NCI-H460 (cell line): ENCODE measurements at places on chromosomes 5 and 9.
A peak's percentile ranks its signal among the peaks of the same experiment; 100 is the strongest.

GRCh38 chr9:127921557-127922120 is 4.8 kb upstream of the ST6GALNAC4 start:
- no peak for DNase-seq

GRCh38 chr5:154370813-154371212 is 75.0 kb upstream of the SAP30L start:
- no peak for DNase-seq

DNA sequence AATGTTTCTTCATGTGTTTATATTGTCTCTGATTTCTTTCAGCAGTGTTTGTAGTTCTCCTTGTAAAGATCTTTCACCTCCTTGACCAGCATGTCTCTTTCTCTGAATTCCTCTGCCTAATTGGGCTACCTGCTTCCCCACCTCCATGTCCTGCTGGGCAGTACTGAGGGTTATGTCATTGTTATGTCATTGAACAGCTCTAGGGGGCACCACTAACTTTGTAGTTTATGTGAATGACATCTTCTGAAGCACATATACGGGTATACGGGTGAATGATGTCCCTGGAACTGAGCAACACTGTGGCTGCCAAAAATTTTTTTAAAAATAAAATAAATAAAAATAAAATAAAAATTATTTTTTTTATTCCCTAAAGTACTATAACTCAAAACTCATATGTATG is 16.9 kb upstream of the SNCAIP start:
- DNase-seq: no peak

DNA sequence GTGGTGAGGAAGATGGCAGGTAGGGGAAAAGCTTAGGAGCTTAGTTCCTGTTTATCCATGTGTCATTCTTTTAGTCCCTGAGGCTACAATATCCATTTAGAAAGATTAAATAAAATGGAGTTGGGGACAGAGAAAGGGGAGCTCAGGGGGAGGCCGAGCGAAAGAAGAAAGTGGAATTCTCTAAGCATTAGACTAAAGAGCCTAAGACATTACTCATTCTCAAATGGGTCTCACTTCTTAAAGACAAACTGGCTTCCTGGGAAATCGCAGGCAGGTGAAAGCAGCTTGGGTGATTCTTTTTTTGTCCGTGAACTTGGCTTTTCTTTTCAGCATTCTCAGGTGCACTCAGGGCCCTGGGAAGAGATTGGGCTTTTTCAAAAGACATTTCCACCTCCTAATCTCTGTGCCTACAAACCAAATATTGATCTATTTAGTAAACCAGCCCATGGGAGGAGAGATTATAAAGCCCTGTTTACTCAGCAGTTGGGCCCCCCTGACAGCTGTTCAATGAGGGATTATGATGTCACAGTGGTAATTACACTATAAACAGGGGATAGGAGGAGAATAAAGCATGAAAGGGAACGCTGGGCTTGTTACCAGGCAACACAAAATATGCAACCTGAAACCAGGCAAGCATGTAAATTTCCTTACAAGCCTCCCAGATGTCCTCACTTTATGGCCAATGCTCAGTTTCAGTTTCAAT is 584.0 kb downstream of the ACTL7B start:
- DNase-seq: no peak

DNA sequence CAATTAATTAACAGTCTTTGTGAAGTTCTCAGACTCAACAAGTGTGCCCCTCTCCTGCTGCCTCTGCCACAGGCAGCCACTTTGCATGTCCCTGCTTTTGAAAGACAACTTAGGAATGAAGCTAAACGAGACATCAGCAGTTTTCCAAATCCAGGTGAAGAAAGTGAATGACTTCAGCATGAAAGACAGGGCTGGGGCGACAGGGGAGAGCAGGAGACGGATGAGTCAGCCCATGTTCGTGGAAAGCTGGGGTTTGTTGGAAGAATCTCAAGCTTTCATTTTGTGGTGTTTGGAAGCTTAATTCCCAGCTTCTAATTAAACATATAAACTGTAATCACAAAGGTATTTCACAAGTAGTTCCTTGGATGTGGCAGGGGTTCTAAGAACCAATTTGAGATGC is 207.8 kb upstream of the MAP3K1 start:
- DNase-seq: no peak

- DNase-seq: peak; percentile 55
Measured at GRCh38 chr9:78369639-78370219, 72.8 kb downstream of the PSAT1 start.

GRCh38 chr9:114027159-114027862 is 50.8 kb downstream of the AMBP start:
- DNase-seq: no peak

DNA sequence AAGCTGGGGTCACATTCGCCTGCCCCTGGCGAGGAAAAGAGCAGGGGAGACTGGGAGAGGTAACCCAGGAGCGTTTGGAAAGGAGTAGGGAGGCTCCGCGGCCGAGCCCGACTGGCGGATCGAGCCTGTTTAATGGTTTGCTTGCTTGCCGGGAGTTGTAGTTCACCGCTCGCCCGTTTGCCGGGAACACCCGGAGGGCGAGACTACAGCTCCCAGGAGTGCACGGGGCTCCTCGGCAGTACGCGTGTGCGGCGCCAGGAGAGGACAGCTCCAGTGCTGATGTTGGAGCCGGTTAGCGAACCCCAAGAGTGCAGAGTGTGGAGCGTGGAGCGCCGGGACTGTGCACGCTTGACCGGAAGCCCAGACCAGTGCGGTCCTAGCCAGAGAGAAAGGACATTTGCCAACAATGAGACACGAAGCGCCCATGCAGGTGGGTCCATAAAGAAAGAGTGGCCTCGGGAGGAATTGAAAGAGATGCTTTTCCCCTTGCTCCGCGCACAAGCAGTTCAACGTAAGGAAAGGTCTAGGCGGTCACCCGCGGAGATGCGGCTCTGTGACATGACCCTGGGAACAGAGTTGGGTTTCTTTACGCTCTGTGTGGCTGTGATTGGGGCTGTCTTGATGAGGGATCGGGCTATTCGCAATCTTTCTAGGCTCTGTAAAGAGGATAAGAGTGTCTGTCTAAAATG is at the start of gene RAB3C:
Gene RAB3C (plus strand): TSS at position 273 of the 689 bp plus-strand sequence. CDS start 134 bp downstream, at position 407.
- peak; percentile 93 for DNase-seq

- no peak for DNase-seq
Measured at GRCh38 chr9:123321616-123322272, 34.3 kb upstream of the CRB2 start.

GRCh38 chr5:136638084-136638483 is 272.7 kb upstream of the TRPC7 start:
- no peak for DNase-seq

- no peak for DNase-seq
Measured at GRCh38 chr5:12522116-12522515, 617.9 kb upstream of the CTNND2 start.

GRCh38 chr9:17613758-17614157 is 34.9 kb downstream of the SH3GL2 start:
- DNase-seq: no peak

- no peak for DNase-seq
Measured at GRCh38 chr5:38556088-38556598, 303 bp downstream of the LIFR start.

- DNase-seq: no peak
Measured at GRCh38 chr9:100715100-100715380, 137.2 kb downstream of the CAVIN4 start.

DNA sequence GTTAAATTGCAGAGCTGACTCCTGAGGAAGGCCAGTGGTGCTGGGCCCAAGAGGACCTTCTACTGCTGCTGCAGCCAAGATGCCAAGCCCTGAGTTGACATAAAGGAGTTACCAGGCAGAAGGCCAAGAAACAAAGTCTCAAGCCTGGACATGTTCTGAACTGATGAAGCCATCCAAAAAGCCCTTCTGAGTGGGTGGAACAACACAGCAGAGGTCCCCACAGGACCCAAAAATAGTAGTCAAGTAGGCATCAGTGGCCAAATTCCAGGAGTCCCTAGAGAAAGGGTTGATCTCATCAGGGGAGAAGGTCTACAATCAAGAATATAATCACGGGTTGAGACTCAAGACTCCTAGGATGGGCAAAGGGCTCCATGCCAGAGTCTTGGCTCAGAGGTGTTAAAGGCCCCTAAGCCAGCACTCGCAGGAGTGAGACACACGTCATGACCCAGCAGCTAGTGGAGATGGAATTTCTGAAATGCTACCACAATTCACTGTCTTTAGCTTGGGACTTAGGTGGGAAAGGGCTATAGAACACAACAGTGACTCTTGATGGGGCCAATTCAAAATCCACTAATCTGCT is 119.7 kb downstream of the FANCC start:
- DNase-seq: no peak

- DNase-seq: no peak
Measured at GRCh38 chr5:8884029-8884428, 661.8 kb downstream of the SEMA5A start.

DNA sequence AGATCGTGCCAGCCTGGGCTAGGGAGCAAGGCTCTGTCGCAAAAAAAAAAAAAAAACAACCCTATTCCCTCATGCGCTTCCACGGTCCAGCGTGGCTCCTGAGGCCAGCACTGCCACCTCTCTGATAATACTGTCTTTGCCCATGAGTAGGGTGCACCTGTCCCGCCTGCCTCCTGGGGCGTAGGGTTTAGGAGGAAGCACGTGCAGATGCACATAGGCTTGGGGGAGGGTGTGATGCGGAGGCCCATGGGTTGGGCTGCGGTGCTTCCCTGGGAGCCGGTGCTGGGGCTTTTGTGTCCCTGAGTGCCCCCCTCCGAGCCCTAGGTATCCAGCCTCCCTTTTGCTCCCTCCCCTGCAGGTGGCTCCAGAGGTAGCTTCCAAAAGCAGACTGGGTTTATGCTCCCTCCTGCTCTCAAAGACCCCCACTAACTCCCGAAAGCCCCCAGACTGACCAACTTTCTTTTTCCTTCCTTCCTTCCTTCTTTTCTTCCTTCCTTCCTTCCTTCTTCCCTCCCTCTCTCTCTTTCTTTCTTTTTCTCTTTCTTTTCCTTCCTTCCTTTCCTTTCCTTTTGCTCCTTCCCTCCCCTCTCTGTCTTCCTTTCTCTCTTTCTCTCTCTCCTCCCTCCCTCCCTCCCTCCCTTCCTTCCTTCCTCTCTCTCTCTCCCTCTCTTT is 12.8 kb downstream of the FGFR4 start:
- DNase-seq: no peak

DNA sequence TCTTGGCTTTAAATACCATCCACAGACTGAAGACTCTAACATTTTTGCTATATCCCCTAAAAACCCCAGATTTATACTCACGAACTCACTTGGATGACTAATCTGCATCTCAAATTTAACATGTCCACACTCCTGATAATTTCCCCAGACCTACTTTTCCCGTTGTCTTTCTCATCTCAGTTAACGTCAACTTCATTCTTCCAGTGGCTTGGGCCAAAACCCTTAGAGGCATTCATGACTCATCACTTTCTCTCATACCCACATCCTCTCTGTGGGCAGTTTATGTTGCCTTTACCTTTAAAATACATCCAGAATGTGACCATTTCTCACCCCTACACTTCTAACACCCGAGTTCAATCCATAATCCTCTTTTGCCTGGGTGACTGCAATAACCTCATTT is 96.7 kb downstream of the EDIL3 start:
- DNase-seq: peak; percentile 81

- DNase-seq: no peak
Measured at GRCh38 chr9:20790721-20791120, 106.7 kb downstream of the FOCAD start.

GRCh38 chr5:147616421-147616820 is 106.6 kb upstream of the DPYSL3 start:
- DNase-seq: no peak

DNA sequence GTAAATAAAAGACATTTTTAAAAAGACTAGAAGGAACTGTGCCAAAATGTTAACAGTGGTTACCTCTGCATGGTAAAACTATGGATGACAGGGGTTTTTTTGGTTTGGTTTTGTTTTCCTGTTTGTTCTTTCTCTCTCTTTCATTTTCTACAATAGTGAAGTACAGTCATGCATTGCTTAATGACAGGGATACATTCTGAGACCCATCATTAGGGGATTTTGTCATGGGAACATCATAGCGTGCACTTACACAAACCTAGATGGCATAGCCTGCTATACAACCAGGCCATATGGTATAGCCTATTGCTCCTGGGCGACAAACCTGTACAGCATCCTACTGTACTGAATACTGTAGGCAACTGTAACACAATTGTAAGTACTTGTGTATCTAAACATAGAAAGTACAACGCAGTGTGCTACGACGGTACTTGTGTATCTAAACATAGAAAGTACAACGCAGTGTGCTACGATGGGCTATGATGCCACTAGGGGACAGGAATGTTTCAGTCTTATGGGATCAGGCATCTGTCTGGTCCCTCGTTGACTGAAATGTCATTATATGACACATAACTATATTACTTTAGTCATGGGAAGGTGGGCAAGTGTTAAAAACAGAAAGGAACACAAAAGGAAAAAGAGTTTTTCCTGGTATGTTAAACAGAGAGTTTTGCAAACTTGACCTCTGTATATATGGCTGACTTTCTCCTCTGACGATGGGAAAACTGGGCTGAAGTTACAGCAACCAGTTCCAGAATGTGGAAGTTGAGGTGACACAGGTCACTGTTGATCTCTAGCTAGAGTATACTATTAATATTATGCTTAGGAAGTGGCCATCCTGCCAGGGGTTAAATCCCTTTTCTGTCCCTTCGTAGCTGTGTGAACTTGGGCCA is 7.4 kb upstream of the ADAM19 start:
- DNase-seq: no peak

- no peak for DNase-seq
Measured at GRCh38 chr9:89646189-89646939, 41.6 kb downstream of the GADD45G start.

DNA sequence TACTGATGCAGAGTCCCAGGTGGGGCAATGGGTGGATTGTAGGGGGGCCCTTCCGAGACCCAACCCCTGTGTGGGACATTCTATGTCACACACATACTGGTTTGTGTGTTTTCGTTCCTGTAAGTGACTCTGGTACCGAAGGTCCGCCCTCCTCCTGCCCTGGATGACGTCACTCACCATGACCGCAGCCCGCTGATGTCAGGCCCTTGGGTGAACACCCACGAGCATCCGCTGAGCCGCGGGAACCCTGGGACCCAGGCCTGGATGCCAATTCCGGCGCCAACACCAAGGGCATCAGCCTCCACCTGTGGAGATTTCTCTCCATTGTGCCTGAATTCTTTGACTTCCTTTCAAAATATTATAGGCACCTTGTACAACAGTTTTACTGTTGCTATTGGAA is 184.3 kb downstream of the MTRR start:
- no peak for DNase-seq

DNA sequence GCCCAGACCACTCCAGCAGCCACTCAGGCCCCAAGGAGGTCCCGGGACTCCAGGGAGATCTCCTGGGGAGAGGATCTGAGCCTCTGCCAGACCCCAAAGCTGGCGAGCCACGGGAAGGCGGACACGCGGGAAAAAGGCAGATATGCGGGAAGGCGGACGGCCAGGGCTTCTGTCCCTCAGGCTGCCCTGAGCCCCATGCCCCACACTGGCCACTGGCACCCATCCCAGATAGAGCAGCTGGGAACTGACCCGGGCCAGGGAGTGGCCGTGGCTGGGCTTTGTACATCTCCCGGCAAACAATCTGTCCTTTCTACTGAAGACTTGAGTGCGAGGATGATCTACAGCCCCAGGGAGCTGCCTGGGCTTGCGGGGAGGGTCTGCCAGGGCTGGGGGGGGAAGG is 21.1 kb upstream of the NOTCH1 start:
- no peak for DNase-seq
